CD4-positive, alpha-beta T cell treated with Interleukin-6 at 100 ng/mL for 8 hours (primary cell): ENCODE measurements at places on chromosomes 16 and 17.

DNA sequence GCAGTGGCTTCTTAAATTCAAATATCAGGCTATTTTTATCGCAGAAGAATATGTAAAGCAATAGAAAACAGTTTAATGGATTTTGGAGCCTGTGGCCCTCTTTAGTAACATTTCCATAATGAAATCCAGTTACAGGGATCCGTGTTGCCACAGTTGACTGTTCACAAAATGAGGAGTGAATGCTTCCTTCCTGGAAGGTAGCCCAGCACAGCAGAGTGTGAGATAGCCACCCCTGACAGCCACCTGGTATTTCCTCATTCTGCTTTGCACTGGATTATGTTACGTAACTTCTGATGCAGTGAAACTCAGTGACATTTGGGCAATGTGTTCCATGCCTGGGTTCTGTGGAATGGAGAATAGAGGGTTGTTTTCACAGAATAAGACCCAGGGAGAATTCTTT lies 517.2 kb downstream of the RBFOX1 start:
- no peak for DNase-seq

DNA sequence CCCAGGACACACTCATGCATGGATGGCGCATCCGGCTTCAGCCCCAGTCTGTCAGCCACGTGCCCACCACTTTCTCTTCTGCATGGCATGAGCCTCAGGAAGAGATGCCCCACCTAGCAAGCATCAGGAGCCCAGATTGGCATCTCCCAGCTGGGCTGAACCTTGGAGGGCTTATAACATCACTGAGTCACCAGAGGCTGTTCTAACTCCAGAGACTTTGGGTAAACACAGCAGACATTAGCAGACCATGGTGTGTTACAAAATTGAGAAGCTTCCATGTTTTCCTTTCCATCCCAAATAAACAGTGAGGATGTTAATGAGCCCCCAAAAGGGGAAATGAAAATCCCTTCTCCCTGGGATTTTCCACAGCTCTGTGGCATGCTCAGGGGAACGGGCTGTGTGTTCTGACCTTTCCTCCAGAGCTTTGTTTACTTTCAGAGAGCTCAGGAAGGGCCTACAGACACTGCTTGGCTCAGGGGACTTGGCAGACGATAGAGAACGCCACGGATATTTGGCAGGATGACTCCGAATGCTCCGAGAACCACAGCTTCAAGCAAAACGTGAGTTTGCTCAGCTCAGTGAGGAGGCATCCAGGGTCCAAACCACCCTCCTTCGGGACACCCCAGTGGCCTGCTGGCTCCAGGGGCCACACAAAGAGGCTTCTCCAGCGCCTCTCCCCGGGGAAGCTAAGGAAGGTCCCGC lies 16.5 kb downstream of the GLP2R start:
- DNase-seq = no peak

GRCh38 chr16:82761858-82762257 lies 135.1 kb downstream of the CDH13 start:
- no peak for DNase-seq

DNA sequence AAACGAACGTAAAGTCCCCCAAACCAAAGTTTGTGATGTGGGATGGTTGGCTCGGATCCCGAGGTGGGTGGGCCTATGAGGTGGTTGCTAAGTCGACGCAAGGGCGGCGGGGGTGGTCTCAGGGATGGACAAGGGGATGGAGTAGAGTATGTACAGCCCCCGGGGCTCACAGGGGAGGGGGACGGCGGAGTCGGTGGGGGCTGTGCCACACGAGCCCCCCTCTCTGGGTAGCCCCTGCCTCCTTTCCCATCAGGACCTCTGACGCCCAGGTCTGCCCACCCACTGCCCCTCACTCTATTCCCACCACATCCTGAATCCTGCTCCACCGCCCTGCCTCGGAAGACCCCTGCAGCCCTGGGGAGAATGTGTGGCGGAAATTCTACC lies 15.2 kb downstream of the IL34 start:
- no peak for DNase-seq

- no peak for DNase-seq
Measured at GRCh38 chr17:80354336-80354735, 60.6 kb upstream of the ENDOV start.
